ENCODE measurements at places on chromosomes 7 and 10.

DNA sequence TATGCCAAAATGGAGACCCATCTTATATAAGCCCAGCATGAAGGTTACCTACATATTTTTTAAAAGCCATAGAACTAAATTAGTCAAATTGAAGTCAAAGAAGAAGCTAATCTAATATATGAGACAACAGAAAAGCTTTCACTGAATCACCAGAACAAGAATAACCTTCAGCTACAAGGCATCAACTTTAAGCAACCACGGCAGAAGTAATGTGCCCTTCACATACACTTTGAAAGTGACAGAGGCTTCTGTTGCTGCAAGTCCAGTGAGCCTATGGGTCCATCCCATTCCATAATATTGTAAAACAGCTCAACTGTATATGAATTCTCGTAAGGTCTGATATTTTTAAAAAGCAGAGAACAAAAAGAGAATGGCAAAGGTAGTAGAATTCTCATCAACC, 36.5 kb downstream of the CTNNA3 start:
- DNase-seq: no peak

DNA sequence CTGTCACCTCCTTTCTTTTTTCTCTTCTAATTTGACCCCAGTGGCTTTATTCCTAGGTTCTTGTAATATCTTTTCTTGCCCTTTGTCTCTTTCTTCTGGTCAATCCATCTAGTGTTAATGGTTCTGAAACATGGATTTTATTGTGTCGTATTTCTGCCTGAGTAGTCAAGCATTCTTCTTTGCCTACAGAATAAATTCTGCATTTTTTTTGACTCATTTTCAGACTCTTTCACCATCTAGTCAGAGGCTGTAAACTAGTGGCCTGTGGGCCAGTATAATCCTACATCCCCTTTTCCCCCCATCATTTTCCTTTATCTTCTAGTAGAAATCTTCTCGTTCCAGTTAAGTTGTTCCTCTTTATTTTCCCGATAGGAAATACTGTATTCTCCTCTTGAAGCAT, 29.4 kb downstream of the LUC7L2 start:
- DNase-seq: no peak

GRCh38 chr10:84424731-84425167, 96.4 kb downstream of the CCSER2 start:
- DNase-seq: no peak

GRCh38 chr7:102830197-102830596, 81.4 kb downstream of the FAM185A start:
- no peak for DNase-seq

GRCh38 chr10:103708627-103709288, 146.6 kb downstream of the SH3PXD2A start:
- no peak for DNase-seq

GRCh38 chr7:101398396-101399289, 36.0 kb downstream of the COL26A1 start:
- no peak for DNase-seq

GRCh38 chr7:105022458-105022857, 8.5 kb downstream of the KMT2E start:
- DNase-seq: no peak

Measured in Peyer's patch (tissue), 4 donors.